ENCODE measurements at places on chromosomes 12 and 14.

DNA sequence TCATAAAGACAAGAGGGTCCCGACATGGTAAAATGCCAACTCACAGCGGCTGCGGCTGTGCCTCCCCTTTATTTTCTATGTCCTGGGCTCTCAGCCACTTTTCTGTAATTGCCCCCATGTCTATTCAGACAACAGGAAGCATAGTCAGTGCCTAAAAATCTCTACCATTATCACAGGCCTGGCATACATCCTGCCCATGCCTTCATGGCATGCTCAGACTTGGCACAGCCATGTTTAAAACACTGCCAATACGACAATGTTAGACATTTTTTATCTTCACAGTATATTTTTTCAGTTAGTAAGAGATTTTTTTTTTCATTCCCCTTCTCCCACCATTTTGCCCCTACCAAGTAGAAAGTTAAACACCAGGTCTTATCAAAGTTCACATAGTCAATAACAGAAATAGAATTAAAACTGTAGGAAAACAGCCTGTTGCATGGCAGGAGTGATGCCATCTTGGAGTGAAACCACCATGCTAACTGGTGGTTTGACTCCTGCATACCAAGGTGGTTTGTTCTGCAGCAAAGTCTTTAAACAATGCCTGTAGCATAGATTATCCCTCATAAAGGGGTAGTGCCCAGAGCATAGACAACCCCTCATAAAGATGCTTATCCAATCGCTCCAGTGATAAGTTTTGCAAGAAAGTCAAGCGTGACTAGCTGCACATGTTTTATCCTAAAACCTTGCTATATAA, 18.9 kb upstream of the CERS5 start:
- DNase-seq, result no peak

- DNase-seq, result no peak
These were observed 134.1 kb upstream of the IFNG-AS1 start for GRCh38 chr12:67855103-67855502.

- no peak for DNase-seq
These were observed 1.3 kb downstream of the TMEM233 start for GRCh38 chr12:119594772-119595445.

GRCh38 chr14:79742142-79742541, 469.2 kb downstream of the DIO2 start:
- no peak for DNase-seq

DNA sequence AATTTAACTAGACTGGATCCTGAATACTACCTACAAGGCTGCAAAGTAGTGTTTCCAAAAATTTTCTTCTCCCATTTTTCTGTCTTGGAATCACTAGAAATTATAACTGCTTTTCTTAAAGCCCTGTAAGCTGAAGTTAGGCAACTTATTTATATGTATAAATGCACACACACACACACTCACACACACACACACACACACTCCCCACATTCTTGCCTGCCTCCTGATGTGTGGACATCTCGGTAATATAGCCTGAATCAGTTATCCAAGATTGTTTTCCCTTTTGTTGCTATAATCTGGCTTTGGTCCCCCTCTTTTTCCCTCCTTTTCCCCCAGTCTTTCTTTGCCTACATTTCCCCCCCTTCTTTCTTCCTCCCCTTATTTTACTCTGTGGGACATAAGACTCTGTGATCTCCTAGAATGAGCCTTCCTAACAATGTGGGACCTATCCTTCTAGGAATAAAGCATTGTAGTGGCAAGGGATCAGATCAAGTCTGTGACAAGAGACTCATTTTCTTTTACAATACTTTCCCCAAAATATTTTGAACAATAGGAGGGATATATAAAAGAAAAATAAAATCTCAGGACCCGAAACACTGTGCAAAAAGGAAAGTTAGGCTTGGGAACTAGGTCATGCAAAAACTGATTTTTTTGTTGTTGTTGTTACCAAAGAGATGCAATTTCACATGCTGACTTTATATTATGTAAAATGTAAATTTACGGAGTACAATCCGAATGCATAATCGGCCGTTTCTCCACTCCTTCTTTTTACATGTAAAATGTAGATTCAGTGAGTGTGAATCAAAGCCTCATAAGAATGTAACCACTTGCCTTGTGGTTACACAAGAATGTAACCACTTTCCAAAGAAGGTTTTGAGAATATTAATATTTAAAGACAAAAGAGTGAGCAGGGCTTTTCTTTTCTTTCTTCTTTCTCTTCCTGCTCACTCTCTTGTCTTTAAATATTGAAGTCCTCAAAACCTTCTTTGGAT, 26.3 kb upstream of the CD69 start:
- no peak for DNase-seq

DNA sequence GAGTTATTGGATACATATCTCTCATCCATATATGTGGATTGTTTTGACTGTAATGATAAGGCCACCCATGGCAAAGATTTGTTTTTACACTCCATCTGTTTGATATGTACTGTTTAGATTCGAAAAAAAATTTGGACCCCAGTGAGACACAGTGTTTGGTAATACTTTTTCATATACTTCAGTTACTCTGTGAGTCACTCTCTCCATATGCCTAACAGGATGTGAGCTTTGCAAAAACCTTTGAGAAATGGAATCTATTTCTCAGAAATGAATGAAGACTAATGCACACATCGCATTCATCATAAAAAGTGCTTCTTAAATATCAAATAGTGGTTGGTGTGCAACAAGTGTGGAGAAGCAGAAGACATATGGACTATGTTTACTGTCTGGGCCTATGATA, 781.5 kb downstream of the SLC6A15 start:
- DNase-seq, result no peak

DNA sequence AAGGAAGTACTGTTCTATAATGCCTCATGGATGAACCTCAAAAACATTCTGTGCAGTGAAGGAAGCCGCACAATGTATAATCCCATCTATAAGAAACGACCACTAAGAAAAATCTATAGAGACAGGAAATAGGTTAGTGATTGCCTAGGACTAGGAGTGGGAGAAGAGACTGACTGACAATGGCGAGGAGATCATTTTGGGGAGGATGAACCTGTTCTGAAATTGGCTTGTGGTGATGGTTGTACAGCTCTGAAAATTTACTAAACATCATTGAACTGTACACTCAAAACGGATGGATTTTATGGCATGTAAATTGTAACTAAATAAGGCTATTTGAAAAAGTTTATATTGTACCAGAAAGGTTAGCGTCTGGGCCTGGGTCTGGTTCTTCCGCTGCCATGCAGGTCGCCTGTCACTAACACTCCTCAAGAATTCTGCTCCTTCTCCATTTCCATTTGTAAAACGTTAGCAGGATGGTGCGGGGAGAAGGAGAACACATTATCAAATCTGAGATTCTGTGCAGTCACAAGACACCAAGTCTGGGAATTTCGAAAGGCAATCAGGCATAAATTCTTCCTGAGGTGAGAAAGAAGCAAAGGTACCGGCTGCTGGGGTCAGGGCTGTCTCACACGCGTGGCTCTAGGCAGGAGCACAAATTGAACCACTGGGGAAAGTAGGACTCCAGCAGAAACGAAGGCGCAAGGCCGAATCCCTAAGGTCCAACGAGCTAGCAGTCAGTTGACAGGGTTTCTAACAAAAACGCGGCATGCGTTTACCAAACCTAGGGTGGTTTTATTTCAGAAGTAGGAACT, 845 bp upstream of the COCH start:
- no peak for DNase-seq

DNA sequence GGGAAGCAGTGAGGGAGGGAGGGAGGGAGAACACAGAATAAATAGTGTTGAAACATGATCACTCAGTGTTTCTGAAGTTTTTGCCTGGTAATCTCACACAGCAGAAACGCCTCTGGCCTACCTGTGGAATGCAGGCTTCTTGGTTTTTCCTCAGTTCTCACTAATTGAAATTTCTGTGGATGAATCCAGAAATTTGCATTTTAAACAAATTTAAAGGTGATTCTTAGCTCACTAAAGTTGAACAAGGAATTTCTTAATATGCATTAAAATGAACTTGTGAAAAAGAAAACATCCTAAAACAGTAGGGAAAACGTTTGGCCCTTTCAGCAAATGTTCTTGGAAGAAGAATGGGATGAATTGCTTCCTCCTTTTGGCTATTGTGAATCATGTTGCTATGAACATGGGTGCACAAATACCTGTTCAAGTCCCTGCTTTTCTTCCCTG, 1.4 kb downstream of the RNASE9 start:
- no peak for DNase-seq

DNA sequence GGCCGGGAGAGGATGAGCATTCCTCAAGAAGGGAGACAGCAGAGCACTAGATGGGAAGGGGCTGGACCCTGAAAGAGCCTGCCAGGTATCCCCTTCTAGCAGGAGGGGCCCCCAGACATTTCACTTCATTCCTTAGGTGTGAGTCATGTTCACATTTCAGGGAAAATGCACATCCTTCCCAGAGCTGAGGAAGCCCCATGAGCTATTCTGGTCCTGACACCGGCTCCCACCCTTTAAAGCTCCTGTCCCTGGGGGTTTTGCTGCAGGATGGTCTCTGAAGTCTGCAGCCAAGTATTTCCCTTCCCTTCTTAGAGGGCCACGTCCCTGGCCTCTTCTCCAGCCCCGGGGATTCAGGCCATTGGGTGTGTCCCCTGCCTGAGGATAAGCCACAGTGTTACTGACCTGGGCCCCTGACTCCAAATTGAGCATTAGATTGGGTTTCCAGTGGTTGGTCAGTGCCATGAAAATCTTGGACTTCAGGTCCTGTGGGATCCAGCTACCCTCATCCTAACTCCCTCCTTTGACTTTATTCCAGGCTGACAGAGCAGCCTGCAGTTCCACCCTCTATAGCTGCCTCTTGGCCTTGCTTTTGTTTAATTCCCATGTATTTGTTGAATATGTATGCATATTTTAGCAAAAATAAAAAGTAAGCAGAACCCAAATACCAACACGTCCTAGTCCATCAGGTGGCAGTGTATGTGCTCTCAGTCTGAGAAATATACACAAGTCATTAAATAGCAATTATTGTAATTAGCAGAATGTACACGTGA, 267.1 kb downstream of the CACNA1C start:
- DNase-seq, result no peak

- DNase-seq, result no peak
These were observed 446.0 kb downstream of the AEBP2 start for GRCh38 chr12:19885093-19885812.

DNA sequence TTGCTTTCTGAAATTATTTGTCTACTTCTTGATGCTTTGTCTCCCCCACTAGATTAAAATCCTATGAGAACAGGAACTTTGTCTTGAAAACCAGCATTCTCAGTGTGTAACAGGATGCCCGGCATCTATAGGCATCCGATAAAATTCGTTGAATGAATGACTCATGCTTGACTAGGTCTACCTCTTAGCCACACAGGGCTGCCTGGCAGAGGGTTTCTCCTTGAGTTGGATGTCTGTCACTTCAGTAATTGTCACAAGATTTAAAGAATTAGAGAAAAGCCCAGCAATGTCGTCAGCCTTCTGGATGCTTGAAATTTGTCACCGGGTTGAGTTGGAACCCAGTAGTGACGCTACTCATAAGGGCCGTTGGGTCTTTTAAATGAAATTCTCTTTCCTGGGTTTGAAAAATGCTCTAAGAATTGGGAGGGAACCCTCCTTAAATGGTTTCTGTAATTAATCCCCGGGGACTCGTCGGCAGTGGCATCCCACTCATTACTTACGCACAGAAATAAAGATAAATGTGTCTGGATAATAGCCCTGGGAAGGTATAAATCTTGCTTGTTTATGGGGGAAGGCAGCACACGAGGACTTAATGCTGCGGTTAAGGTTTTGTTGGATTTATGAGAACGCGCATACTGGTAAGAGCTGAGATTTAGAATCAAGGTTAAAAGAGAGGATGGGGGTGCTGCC, 194.1 kb downstream of the AACS start:
- DNase-seq, result no peak

DNA sequence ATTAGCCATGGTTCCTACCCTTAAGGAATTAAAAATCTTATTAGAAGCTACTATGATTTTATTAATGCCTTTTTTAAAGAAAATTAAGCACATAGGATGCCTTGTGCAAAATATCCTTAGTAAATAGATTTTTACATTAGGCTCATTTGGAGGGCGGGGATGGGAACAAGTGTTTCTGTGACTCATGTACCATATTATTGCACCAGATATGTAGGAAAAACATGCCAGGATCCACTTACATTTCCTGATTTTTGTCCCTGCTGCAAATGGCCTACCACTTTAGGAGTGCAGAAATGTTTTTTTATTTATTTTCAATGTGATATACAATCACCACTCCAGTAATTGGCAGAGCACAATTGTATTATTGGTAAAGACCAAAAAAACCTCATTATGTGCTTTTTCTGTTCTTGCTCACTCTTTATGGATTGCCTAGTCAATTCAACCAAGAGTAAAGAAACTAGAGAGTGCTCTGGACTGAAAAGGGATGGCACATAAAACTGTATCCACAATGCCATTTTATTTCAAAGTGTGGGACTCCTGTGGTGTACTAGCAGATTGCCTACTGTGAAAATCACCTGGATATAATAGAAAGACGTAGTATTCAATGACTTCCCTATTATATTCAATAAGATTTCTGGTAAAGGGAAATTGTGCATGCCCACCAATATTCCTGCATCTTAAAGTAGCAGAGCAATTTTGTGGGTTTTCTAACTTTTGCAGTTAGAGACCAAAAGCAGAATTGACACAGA, 86.9 kb downstream of the ANO6 start:
- DNase-seq, result no peak

DNA sequence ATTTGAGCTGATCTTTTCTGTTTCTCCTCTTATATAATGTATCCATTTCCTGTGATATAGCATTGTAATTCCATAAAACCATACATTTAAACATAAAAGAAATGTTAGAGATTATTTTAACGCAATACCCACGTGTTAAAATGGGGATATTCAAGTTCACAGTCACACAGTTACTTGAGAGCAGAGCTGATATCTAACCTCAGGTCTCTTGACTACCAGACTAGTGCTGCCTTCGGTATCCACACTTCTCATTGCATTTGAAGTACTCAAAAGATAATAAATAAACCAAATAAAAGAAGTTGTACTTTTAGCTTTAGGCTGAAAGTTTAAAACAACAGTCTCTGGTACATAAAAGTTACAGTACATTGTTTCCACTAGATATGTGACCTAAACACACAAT, 2.9 kb downstream of the CLECL1 start:
- no peak for DNase-seq

GRCh38 chr12:122072031-122072970, 6.3 kb upstream of the MLXIP start:
- no peak for DNase-seq

DNA sequence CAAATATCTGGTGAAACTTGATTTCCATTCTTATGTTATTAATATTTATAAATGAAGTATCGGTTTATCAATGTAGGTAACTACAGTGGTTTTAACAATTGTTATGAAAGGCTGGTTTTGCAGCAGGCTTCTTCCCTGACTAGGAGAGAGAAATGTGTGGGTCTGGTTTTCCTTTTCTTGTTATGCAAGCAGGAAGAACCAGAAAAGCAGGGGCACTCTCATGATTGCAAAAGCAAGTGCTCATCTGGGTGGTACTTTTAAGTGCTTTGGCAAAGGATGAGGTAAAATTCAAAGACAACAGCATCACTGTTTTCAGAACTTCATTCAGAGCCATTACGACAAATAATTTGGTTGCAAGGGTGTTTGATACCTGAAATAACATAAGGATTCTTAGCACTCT, 105.6 kb downstream of the PTPRO start:
- DNase-seq, result no peak
